ENCODE measurements at places on chromosomes 3 and 15. TPM values are rescaled to one million over a fixed set of nuclear protein-coding genes. Genes with fewer than 3 reads are reported as not detected.

The AMIGO3 gene
- not detected for polyA plus RNA-seq

The GOLGA6L24 gene
- not detected for polyA plus RNA-seq

The ATP13A5 gene
- polyA plus RNA-seq = not detected

The TM4SF4 gene
- polyA plus RNA-seq = 0.98 TPM

The GPR176 gene
- 99.9 TPM for polyA plus RNA-seq

The TIMP4 gene
- polyA plus RNA-seq = 5.2 TPM

The POPDC2 gene
- 0.26 TPM for polyA plus RNA-seq

The TSEN2 gene
- polyA plus RNA-seq = 12.3 TPM

The MESP1 gene
- polyA plus RNA-seq = not detected

The DPPA2 gene
- not detected for polyA plus RNA-seq

- no peaks in the 10 kb centered on the region for H3K36me3 ChIP-seq
- H3K27ac ChIP-seq = no peak overlapping the region
- no peak overlapping the region for H3K4me3 ChIP-seq
- H3K27me3 ChIP-seq = no peaks in the 10 kb centered on the region
- no peak for DNase-seq
These were observed 9.7 kb upstream of the NMNAT3 start for GRCh38 chr3:139687431-139687830.

GRCh38 chr3:27094721-27095120, 274.5 kb downstream of the NEK10 start:
- no peaks in the 10 kb centered on the region for H3K27me3 ChIP-seq
- H3K4me3 ChIP-seq = no peak overlapping the region
- DNase-seq = no peak
- H3K27ac ChIP-seq = no peak overlapping the region

DNA sequence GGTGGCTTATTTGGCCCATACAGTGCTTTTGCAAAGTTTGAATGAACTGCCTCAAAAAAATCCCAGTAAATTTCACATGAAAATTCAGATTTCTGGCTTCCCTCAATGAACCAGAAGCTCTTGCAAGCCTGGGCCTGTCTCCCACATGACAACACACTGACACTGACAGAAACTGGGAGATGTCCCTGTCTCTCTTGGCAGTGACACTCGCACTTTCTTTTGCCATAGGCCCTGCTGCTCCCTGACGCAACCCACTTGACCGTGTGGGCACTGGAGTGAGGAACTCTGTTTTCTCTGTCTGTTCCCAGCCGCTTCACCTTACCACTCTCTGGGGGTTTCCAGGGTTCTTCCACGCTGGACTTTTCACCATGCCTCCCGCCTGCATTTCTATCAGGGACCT, 524.5 kb downstream of the SHQ1 start:
- no peak overlapping the region for H3K4me3 ChIP-seq
- no peak for DNase-seq
- H3K27ac ChIP-seq = no peak overlapping the region
- no peaks in the 10 kb centered on the region for H3K36me3 ChIP-seq

DNA sequence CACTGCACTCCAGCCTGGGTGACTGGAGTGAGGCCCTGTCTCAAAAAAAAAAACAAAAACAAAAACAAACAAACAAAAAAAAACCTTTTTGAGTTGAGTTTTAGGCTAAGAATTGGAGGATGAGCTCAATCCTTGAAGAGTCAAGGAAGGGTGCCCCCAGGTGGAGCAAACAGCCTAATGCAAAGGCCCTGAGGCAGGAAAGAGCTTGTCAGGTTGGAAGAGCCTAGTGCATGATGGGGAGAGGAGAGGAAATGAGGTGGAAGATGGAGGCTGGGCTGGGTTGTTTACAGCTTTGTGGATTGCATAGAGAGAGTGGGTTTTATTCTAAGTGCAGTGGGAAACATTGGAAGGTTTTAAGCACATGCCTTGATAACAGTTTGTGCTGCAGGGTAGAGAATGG, 2.1 kb upstream of the SNX22 start:
- peaks cover 10% of the 10 kb centered on the region for H3K27me3 ChIP-seq
- H3K36me3 ChIP-seq = peaks cover 3% of the 10 kb centered on the region
- peaks cover 4% of the 10 kb centered on the region for H3K4me1 ChIP-seq
- H3K4me3 ChIP-seq = no peak overlapping the region
- DNase-seq = no peak
- no peak overlapping the region for H3K27ac ChIP-seq

DNA sequence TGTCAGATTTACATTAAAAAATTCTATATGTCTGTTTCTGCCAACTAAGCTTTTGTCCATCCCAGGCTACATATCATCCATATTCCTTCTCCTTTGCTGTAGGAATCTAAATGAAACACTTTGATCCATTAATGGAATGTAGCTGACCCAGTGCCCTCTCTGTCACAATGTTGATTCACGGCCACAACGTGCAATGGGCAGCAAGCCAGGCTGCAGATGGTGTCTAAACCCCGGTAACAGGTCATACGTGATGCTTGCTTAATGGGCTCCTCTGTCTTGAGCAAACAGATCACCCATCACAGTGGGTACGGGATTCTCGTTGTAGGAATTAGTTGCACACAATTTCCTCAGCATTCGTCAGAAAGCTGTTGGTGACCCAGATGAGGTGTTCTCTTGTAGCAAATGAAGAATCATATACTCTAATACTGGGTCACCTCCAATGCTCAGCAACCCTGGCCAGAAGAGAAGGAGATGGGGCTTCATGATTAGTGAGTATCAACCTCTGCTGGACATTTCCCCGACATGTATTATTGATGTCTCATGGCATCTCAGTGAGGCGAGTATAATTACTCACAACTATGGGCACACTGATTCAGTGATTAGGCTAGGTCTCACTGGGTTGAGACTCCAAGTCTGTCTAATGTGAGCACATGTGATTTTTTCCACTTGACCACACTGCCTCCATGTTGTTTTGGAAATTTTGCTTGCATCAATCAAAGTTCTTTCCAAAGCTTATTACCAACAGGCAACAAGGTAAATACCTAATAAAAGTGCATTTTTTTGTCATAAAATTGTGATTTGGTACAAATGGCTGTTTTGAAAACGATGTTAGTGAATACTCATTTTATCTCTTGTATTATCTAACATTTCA, 12.9 kb upstream of the DCBLD2 start:
- no peak overlapping the region for H3K4me3 ChIP-seq
- no peaks in the 10 kb centered on the region for H3K4me1 ChIP-seq
- H3K27ac ChIP-seq = no peak overlapping the region
- no peaks in the 10 kb centered on the region for H3K36me3 ChIP-seq

GRCh38 chr15:65275728-65276126, 11.0 kb downstream of the PARP16 start:
- no peaks in the 10 kb centered on the region for H3K36me3 ChIP-seq
- DNase-seq = peak; percentile 59
- H3K4me3 ChIP-seq = no peak overlapping the region
- H3K27me3 ChIP-seq = no peaks in the 10 kb centered on the region
- no peaks in the 10 kb centered on the region for H3K4me1 ChIP-seq
- no peak overlapping the region for H3K27ac ChIP-seq

DNA sequence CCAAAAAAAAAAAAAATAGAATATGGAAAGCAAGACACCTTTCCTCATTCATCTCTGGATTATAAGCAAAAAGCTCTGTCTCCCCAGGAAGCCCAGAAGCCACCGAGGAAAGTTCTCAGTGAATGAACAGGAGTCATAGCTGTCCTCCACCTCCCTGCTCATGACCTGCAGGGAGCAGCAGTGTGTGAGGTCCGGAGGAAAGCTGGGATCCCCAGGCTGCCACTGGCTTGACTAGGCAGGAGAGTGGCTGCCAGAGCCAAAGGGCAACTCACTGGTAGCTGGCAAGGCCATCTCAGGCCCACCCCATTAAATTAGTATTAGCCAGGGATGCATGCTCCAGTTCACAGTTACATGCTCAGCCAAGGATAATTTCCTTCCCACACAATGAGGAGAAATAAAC, 191.6 kb upstream of the STT3B start:
- no peak for DNase-seq
- no peaks in the 10 kb centered on the region for H3K4me1 ChIP-seq
- H3K36me3 ChIP-seq = no peaks in the 10 kb centered on the region
- no peaks in the 10 kb centered on the region for H3K27me3 ChIP-seq
- H3K27ac ChIP-seq = no peak overlapping the region

- no peaks in the 10 kb centered on the region for H3K36me3 ChIP-seq
- no peak overlapping the region for H3K27ac ChIP-seq
- H3K4me3 ChIP-seq = no peak overlapping the region
- DNase-seq = no peak
- H3K4me1 ChIP-seq = no peaks in the 10 kb centered on the region
These were observed 62.6 kb upstream of the IQSEC1 start for GRCh38 chr3:13135811-13136321.

GRCh38 chr15:88174571-88174970, 82.0 kb downstream of the NTRK3 start:
- H3K4me1 ChIP-seq = no peaks in the 10 kb centered on the region
- H3K27me3 ChIP-seq = no peaks in the 10 kb centered on the region
- no peaks in the 10 kb centered on the region for H3K36me3 ChIP-seq
- DNase-seq = no peak

DNA sequence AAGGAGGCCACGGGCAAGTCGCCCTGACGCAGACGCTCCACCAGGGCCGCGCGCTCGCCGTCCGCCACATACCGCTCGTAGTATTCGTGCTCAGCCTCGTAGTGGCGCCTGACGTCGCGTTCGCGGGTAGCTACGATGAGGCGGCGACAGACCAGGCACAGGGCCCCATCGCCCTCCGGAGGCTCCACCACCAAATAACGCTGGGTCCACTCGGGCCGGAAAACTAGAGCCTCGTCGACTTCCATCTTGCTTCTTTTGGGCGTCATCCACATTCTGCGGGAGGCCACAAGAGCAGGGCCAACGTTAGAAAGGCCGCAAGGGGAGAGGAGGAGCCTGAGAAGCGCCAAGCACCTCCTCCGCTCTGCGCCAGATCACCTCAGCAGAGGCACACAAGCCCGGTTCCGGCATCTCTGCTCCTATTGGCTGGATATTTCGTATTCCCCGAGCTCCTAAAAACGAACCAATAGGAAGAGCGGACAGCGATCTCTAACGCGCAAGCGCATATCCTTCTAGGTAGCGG, at the start of gene EPM2AIP1:
TSS of gene EPM2AIP1 (minus strand) at position 326 of the 520 bp plus-strand sequence. CDS start at position 272, 54 bp downstream.
- no peak for DNase-seq
- peaks cover 5% of the 10 kb centered on the region for H3K4me1 ChIP-seq
- H3K4me3 ChIP-seq = peak within 1 kb of the TSS; percentile 57
- peak within 1 kb of the TSS; percentile 97 for H3K27ac ChIP-seq
- H3K36me3 ChIP-seq = peaks cover 3% of the 10 kb centered on the region
- H3K27me3 ChIP-seq = no peaks in the 10 kb centered on the region

- peak overlapping the region; percentile 19 for H3K27ac ChIP-seq
- H3K27me3 ChIP-seq = no peaks in the 10 kb centered on the region
- peak; percentile 93 for DNase-seq
- H3K36me3 ChIP-seq = no peaks in the 10 kb centered on the region
These were observed 102.9 kb downstream of the FNDC3B start for GRCh38 chr3:172142051-172142863.

GRCh38 chr15:92409006-92409405, 15.3 kb downstream of the ST8SIA2 start:
- no peak for DNase-seq
- H3K36me3 ChIP-seq = no peaks in the 10 kb centered on the region
- no peak overlapping the region for H3K4me3 ChIP-seq
- no peaks in the 10 kb centered on the region for H3K4me1 ChIP-seq

DNA sequence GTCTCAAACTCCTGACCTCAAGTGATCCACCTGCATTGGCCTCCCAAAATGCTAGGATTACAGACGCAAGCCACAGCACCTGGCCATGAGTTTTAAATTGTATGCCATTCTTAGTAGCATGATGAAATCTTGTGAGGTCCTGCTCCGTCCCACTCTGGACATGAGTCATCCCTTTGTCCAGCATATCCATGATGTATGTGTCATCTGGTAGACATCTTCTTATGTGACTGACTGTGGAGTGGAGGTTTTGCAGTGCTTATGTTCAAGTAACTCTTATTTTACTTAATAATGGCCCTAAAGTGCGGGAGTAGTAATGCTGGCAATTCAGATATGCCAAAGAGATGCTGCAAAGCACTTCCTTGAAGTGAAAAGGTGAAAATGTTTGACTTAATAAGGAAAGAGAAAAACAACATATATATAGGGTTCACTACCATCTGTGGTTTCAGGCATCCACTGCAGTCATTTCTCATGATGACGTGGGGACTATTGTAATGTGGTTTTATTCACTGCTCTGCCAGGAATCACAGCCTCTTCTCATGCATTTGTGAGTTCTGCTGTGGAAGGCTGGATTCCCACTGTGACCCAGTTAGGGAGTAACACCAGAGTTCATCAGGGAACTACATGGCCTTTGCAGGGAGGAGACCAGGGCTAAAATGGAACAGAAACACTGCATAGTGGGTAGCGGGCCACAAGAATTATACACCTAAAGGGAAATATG, 204.6 kb upstream of the STRIT1 start:
- no peak overlapping the region for H3K4me3 ChIP-seq
- no peaks in the 10 kb centered on the region for H3K27me3 ChIP-seq
- H3K27ac ChIP-seq = no peak overlapping the region
- H3K36me3 ChIP-seq = no peaks in the 10 kb centered on the region
- DNase-seq = peak; percentile 69

DNA sequence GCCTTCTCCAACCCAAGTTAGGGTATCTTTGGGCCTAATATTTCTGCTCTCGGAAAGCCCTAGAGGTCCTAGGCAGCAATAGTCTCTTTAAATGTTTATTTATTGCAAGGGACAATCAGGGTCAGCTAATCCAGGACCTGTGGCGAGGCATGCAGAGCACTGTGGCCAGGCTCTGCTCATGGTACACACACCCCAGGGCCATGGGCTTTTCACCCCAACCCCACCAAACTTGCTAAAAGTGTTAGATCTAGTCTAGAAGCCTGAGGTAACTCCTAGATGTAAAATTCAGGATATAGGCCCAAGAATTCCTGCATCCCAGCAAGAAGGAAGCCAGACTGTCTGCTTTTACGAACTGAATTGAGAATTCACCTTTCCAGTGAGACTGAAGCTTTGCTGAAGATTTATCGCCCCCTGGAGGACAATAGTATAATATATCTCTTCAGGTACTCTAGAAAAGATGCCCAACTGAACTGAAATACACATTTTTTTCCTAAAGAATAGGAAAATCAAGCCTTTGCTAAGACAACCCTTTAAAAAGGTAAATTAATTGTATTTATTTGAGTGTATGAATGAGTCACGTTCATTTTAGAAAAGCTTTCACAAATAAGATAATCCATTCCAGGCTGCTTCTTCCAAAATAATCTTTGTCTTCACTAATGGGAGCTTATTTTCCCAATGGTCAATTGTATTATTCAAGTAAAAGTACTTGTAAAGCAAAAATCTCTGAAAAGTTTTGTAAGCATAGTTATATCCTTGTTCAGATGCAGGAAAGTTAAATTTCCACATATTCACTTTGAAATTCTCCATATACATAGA, 89.8 kb downstream of the LRRC3B start:
- H3K27ac ChIP-seq = no peak overlapping the region
- no peaks in the 10 kb centered on the region for H3K36me3 ChIP-seq
- DNase-seq = peak; percentile 1
- no peaks in the 10 kb centered on the region for H3K4me1 ChIP-seq

DNA sequence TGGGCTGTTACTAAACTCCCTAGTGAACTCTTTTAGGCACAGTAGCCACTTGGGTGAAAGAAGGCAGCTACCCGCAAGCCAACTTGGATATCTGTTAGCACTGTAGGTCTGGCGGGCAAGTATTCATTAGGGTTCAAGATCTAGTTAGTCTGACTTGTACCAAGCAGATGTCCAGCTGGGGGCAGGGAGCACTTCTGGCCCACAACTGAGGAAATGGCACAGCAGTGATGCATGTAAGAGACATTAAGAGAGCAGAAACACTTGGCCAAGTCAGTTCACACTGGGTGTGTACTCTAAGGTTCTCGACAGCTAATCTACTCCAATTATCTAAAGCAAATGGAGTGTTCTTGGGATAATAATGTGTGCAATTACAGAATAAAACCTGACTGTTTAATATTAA, 131.7 kb downstream of the CTNNB1 start:
- no peaks in the 10 kb centered on the region for H3K27me3 ChIP-seq
- H3K27ac ChIP-seq = no peak overlapping the region
- DNase-seq = no peak
- no peaks in the 10 kb centered on the region for H3K36me3 ChIP-seq
- H3K4me1 ChIP-seq = no peaks in the 10 kb centered on the region

All from fibroblast of lung (primary cell).